ENCODE measurements at places on chromosomes 13 and 19.
A peak's percentile ranks its signal among the peaks of the same experiment; 100 is the strongest.

GRCh38 chr19:41997121-41997850 lies 3.3 kb upstream of the ATP1A3 start:
- no peak for DNase-seq

DNA sequence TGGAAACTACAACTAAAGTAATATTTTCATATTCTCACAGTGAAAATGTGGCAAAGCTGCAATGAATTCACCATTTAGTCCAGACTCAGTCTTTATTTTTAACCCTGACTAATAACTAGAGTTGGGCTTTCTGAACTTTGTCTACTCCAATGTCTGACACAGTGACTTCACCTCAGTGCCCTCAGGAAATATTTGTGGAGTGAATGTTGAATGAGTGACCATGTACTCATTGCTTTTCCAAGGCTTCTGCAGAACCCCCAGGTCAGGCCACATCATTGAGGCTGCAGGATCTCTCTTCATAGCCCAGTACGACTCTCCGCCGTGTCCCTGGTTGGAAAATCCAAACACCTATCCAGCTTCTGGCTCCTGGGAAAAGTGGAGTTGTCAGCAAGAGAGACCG lies 1.8 kb downstream of the ZNF175 start:
- DNase-seq, result no peak

- no peak for DNase-seq
Observed at GRCh38 chr13:20127562-20128458, 33.0 kb downstream of the GJA3 start.

GRCh38 chr13:24624801-24625231 lies 55.4 kb upstream of the ATP12A start:
- DNase-seq, result no peak

GRCh38 chr19:18802354-18802753 lies 11.2 kb upstream of the COMP start:
- DNase-seq, result no peak

DNA sequence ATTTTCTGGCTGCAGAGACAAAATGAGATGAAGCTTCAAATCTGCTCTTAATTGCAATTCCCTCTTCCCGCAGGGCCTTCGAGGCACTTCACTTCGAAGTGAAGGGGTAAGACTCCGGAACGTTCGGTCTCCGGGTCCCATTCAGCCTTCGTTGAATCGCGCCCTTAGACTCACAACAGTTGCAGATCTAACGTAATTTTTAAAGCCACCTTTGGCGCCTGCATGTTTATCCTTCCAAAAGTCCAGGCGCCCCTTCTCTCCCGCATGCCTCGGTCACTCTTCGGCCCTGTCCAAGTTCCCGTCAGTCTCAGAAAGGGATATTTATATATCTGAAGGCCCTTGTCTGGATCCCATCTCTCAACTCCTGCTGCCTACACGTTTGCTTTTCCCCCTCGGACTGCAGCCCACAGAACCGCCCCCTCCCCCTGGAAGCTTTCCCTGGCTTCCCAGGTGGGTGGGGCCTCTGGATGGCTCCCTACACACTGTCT lies 915 bp upstream of the KCTD12 start:
- DNase-seq, result no peak

- DNase-seq, result no peak
Observed at GRCh38 chr19:55196803-55197202, 12.5 kb downstream of the PTPRH start.

DNA sequence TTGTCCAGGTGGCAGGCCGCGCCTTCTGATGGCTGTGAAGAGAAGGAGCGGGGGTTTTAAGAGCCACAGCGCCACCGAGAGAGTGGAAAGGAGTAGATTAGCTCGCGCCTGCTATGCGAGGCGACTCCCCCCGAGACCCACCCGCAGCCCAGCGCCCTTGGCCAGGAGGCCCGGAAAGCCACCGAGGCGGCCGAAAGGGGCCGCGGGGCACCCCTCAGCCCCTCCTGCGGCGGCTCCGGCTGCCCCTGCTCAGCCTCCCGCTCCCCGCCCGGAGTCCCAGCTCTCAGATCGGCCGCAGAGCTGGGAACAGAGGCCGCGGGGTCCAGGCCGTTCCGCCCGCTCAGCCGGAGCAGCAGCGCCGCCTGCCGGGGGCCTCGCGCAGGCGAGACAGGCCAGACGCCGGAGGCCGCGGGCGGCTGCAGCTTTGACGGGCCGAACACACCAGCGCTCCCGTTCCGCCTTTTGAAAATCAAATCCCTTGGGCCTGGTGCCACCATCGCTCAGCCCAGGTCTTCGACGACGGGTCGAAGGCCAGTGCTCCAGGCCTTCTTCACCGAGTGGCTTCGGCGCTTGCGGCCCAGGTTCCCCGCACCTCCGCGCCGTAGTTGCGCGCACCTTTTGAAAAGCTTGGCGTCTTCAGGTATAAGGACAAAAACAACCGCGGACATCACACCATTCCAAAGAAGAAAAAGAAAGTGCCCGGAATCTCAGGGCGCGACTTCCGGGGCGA lies 15.3 kb downstream of the CDX2 start:
- DNase-seq, result peak; percentile 16

DNA sequence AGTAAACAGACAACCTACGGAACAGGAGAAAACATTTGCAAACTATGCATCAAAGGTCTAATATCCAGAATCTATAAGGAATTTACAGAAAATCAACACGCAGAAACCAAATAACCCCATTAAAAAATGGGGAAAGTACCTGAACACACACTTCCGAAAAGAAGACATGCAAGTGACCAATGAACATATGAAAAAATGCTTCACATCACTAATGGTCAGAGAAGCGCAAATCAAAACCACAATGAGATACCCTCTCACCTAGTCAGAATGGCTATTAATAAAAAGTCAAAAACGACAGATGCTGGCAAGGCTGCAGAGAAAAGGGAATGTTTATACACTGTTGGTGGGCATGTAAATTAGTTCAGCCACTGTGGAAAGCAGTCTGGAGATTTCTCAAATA lies 29.5 kb downstream of the SLC25A15 start:
- DNase-seq, result no peak

DNA sequence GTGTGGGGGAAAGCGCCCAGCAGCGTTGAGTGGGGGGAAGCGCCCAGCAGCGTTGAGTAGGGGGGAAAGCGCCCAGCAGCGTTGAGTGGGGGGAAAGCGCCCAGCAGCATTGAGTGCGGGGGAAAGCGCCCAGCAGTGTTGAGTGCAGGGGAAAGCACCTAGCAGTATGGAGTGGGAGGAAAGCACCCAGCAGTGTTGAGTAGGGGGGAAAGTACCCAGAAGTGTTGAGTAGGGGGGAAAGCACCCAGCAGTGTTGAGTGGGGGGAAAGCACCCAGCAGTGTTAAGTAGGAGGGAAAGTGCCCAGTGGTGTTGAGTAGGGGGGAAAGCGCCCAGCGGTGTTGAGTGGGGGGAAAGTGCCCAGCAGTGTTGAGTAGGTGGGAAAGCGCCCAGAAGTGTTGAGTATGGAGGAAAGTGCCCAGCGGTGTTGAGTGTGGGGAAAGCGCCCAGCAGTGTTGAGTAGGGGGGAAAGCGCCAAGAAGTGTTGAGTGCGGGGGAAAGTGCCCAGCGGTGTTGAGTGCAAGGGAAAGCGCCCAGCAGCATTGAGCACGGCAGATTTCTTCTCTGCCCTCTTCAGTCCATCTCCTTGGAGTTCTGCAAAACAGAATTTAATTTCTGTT lies 138.4 kb downstream of the ATP11A start:
- no peak for DNase-seq

DNA sequence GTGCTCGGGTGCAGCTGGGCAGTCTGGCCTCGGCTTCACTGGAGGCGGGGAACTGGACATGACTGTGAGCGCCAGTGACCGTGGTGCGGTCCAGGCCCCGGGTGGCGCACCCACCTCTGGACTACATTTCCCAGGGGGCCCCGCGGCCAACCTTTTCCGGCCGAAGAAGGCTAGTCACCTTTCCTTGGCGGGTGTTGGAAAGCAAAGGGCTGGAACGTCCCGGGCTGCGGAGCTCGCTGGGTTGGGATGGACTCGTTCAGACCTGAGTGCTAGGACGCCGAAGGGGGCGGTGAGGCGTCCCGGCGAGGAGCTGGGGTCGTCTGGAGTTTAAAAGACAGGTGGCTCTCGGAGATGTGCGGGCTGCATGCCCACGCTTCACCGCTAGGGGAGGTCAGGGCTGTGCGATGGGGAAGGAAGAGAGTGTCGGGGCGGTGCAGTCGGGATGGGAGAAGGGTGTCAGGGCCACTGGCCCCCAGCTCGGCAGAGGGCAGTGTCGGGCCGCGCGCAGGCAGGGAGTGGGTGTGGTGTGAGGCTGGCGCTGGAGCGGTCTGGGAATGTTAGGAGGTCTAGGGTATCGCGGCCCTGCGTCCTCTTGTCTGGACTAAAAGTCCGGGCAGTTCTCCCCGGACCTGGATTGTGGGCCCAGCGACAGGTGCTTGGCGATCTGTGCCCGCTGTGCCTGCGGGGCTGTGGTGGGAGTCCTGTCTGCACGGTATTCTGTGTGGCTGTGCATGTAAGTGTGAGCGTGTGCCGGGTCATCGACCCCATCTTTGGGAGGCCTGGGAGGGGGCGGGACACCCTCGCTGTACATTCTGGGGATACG lies 57.1 kb downstream of the ZNF568 start:
- DNase-seq, result peak; percentile 43

GRCh38 chr19:39304701-39305571 lies 8.7 kb downstream of the IFNL1 start:
- no peak for DNase-seq
